ENCODE measurements at places on chromosomes 5 and 9. TPM values are rescaled to one million over a fixed set of nuclear protein-coding genes. Genes with fewer than 3 reads are reported as not detected.

MEIKIN gene
- total RNA-seq, result not detected

TAS2R1 gene
- total RNA-seq, result not detected

OBP2B gene
- total RNA-seq, result not detected

BAAT gene
- total RNA-seq, result not detected

MELK gene
- total RNA-seq, result 1.3 TPM

EPB41L4B gene
- 4.1 TPM for total RNA-seq

DIRAS2 gene
- total RNA-seq, result 0.07 TPM

- no peaks in the 10 kb centered on the region for H3K27me3 ChIP-seq
- no peak for DNase-seq
- H3K4me3 ChIP-seq, result no peak overlapping the region
- H3K27ac ChIP-seq, result no peak overlapping the region
These were observed 33.4 kb upstream of the CSNK1G3 start for GRCh38 chr5:123478546-123478945.

GRCh38 chr5:133957591-133957990, 10.8 kb downstream of the C5orf15 start:
- H3K4me3 ChIP-seq, result no peak overlapping the region
- no peak for DNase-seq
- no peaks in the 10 kb centered on the region for H3K27me3 ChIP-seq

DNA sequence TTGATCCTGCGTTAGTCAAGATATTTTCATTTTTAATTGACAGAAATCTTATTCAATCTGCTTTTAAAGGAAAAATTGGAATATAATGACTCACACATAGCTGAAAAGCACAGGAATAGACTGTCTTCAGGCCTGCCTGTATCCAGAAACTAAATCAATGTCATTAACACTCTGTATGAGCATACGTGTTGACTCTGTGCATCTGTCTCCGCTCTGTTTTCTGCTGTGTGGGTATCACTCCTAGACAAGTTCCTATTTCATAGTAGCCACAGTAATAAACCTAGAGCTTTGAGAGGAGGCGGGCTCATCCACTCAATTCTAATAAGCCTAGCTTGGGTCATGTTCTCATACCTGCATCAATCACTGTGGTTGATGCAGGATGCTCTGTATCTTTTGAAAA, 267.6 kb downstream of the KCTD16 start:
- no peak overlapping the region for H3K4me3 ChIP-seq
- no peak overlapping the region for H3K27ac ChIP-seq
- no peak for DNase-seq
- H3K4me1 ChIP-seq, result no peaks in the 10 kb centered on the region
- no peaks in the 10 kb centered on the region for H3K36me3 ChIP-seq
- H3K27me3 ChIP-seq, result no peaks in the 10 kb centered on the region

GRCh38 chr5:30390095-30390494, 803.4 kb upstream of the CDH6 start:
- no peak overlapping the region for H3K4me3 ChIP-seq
- no peaks in the 10 kb centered on the region for H3K27me3 ChIP-seq
- no peaks in the 10 kb centered on the region for H3K4me1 ChIP-seq
- DNase-seq, result no peak

DNA sequence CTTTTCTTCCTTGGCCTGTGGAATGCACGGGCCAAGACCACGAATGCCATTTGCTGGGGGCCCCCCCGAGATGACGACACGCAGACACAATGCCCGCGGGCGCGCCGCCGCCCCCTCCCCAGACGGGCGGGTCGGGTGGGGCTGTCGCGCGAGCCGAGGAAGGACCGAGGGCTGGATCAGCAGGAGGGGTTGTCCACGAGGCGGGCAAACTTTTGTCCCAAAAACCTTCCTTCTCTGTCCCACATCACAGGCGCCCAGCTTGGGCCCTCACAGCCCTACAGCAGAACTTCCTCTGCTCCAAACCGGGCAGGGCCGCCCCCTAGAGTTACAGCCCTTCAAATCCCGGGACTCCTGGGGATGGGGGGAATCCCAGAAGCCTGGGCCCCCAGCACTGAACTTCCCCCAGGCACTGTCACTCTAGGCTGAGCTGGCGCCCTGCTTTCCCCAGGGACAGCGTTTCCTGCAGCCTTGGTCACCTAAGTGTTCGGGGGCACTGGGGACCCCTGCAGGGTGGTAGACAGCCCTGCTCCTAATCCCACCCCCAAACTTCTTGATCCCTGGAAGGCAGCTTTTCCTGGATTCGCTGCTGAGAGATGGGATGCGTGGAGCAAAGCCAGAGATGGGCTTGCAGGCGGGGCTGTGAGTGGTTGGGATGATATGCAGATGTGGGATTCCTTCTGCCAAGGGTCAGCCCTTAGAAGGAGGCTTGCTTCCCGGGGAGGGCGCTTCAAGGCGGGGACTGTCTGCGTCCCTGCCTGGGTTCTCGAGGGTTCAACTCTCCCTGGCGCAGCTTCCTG, 980 bp downstream of the COL5A1 start:
- no peaks in the 10 kb centered on the region for H3K27me3 ChIP-seq
- H3K27ac ChIP-seq, result peak overlapping the region; percentile 76
- H3K36me3 ChIP-seq, result no peaks in the 10 kb centered on the region
- H3K4me1 ChIP-seq, result peaks cover 40% of the 10 kb centered on the region
- H3K4me3 ChIP-seq, result peak overlapping the region; percentile 77
- peak; percentile 62 for DNase-seq
